ENCODE measurements at places on chromosomes 16 and 17.

DNA sequence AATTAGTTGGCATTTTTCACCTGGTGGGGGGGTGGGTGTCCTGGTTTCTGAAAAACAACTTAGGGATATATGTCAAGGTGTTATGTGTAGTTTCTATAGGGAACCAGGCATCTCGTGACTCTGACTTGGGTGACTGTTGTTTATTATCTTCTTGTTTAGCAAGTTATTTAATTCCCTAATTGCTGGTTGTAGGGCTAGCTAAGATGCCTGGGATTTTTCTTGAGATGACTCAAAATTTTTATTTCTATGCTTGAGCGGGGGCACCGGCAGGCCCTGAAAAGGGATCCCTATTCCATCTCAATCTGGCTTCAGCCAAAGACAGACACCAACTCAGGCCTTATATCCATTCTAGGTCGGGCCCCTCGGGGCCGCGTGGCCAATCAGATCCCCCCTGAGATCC is 3.2 kb downstream of the DPH1 start:
- DNase-seq = no peak

GRCh38 chr17:78430892-78431691 is 52.6 kb downstream of the PGS1 start:
- DNase-seq = no peak

- peak; percentile 67 for DNase-seq
Observed at GRCh38 chr17:4947411-4948165, 742 bp downstream of the PFN1 start.

DNA sequence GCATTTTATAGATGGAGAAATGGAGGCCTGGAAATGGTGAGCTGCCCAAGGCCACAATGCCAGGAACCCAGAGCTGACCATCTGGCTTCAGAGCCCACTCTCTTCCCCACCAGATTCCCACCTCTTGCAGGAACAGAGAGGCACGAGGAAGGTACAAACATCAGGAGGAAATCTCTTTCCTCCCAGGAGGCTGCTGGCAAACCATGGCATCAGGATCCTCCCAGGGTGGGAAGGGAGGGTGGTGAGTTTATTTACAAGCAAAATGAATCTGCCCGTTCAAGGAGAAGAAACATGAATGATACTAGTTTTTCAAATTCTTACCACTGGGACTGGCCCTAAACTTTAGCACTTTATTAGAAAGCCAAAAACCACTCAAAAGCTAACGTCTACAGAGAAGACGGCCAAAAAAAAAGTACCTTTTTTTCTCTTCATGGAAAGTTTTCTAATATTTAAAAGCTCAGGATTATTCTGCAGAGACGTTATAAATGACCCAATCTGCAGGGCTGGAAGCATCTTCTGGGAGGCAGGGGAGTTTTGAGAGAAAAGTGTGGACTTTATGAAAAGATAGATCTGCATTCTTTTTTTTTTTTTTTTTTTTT is 79.1 kb downstream of the NXN start:
- no peak for DNase-seq

- DNase-seq = no peak
Observed at GRCh38 chr16:85057212-85057889, 29.8 kb downstream of the KIAA0513 start.

DNA sequence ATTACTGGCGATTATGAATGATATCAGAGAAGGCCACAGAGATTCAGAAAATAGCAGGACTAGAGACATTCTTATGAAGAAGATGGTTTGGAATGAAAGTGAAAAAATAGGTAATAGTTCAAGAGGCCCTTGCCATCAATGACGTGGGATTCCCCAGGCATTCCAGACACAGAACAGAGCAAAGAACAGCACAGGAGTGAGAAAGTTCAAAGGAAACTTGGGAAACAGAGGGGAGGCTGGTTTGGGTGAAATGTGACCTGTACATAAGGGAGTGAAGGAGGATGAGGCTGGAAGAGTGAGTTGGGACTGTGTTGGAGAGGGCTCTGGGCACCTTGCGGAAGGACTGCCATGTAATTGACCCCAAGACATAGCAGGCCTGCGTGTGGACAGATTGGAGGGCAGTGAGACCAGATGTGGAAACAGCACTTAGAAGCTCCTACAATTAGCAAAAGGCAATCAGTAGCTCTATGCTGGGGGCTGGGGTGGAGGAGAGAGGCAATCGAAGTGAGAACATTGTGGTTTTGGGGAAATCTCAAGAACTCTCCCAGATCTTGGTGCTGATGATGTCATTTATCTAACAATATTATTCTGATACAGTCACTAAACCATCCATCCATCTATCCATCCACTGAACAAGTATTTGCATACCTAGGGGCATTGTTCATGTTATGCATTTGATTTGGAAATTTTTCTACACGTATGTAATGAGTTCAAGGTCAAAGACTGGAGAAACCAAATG is 365.3 kb upstream of the ZFHX3 start:
- no peak for DNase-seq

- DNase-seq = no peak
Observed at GRCh38 chr16:75267631-75268264, 16.3 kb upstream of the BCAR1 start.

DNA sequence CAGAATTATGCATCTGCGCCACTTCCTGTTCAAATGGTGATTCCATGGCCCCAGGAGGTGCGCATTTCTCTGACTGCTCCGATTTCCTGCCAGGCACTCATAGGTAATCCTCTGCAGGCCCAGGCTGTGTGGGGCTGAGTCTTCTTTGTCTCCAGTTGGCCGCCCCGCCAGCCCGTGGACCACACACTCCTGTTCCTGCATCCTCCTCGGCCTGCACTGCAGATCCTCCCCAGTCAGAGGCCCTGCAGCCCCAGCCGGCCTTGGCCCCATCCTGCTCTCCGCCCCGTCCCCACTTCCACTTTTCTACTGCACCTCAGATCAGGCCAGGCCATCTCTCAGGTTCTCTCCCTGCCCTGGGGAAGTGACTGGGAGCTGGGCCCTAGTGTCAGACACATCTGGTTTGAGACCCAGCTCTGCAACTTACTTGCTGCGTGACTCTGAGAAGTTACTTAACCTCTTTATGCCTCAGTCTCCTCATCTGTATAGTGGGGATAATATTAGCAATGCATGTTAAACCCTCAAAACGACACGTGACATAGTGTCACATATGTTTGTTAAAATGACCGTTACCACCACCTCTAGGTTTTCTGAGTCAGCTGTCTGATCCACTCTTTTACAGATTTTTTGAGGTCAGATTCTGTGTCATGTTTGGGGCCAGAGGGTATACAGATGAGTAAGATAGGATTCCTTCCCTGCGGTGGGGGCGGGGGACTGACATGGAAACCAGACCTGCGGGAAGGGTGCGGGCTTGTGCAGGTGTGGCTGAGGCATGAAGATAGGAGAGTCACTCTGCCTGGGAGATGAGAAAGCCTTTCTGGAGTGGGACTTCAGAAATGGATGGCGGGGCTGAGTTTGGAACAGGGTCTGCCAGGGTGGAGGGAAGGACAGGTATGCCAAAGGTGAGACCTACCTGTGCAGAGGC is 12.8 kb downstream of the RAB11FIP4 start:
- DNase-seq = no peak

GRCh38 chr17:62140836-62141235 is 75.8 kb upstream of the MED13 start:
- DNase-seq = no peak

GRCh38 chr16:88297178-88297720 is 85.5 kb upstream of the ZNF469 start:
- DNase-seq = no peak

GRCh38 chr17:59769887-59770286 is 62.4 kb downstream of the VMP1 start:
- no peak for DNase-seq

DNA sequence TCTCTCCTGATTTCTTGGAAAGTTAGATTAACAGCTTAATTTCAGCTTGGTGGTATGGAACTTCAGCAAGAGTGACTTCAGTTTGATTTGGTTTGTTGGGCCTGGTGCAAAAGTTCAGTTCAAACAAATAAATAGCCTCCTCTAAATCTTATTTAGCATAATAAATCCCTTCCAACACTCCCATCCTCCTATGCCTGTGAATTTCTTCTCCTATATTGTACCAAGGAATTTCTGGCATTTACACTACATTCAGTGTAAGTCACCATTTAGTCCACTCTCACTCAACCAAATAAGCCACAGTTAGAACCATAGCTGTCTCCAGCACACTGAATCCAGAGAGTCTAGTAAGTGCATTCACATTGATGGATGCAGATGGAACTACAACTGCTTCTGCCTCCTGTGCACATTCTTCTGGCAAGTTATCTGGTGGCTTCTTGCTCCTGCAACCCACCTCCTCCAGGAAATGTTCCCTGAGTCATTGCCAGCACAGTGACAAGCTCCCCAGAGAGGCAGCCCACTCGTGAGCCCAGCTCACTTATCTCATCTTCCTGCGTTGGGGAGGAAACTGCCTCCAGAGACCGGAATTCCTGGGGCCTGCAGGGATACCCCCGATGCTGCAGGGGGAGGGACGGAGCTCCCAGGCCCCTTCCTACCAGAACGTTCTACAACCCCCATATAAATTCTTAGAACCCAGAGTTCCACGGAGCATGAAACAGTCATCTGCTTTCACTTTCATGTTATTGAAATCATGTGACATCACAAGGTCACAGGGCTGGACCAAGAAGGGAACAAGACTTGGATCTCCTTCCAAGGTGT is 318.3 kb downstream of the PHKB start:
- DNase-seq = peak; percentile 11

DNA sequence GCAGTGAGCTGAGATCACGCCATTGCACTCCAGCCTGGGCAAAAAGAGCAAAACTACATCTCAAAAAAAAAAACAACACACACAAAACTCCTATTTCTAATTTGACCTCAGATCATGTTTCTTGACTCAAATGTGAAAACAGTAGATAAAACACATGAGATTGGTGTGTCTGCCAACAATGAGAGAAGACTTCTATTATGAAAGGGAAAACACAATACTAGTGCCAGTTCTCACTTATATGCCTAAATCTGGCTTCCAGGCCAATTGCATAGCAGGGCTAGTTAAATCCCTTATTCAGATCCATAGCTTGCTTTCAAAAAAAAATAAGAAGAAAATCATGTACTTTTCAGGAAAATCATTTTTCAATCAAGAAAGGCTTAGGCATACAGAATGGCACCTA is 39.4 kb downstream of the AP1G1 start:
- DNase-seq = no peak

GRCh38 chr17:43857957-43858600 is 11.1 kb downstream of the CD300LG start:
- DNase-seq = no peak

DNA sequence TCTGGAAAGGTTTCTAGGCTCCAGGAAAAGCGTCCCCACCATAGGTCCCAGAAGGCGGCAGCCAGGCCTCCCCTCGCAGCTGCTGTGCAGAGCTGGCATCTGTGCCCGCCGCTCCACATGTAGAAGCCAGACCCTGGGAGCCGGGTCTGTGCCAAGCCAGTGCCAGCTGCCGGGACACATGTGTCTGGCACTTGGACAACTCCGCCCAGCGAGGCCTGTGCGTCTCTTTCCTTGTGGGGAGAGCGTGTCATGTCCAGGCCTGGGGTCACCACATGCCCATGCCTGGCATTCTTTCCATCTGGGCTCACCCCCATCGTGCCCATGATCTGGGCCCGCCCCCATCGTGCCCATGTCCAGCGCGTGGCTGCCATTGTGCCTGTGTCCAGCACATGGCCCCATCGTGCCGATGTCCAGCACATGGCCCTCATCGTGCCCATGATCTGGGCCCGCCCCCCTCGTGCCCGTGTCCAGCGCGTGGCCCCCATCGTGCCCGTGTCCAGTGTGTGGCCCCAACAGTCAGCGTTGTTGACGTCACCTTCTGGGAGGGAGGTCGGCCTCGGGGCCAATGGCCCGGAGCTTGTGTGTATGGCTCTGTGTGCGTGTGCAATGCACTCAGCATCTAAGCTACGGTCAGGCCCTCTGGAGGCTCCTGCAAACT is 13.3 kb upstream of the ACSF3 start:
- no peak for DNase-seq

GRCh38 chr16:10895053-10895946 is 18.3 kb downstream of the CIITA start:
- no peak for DNase-seq

- DNase-seq = no peak
Observed at GRCh38 chr17:27621942-27622559, 8.9 kb upstream of the LGALS9 start.

GRCh38 chr17:45063198-45063597 is 2.1 kb downstream of the NMT1 start:
- DNase-seq = no peak

DNA sequence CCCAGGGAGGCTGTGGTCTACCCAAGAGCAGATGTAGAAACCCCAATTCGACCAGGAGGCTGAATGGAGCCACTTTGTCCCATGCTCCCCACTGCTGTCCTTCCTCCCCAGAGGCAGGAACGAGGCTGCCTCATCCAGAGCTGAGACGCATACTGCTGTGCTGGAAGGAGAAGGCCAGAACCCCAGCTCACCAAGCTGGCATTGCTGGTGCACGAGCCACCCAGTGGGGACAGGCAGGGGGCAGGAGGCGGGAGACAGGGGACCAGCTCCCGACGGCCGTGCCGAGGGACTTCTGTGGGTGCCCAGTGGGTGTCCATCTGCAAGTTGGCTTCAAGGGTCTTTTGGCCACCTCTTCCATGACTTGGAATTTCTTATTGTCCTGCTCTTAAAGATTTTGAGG is 66.6 kb downstream of the NTN1 start:
- no peak for DNase-seq

DNA sequence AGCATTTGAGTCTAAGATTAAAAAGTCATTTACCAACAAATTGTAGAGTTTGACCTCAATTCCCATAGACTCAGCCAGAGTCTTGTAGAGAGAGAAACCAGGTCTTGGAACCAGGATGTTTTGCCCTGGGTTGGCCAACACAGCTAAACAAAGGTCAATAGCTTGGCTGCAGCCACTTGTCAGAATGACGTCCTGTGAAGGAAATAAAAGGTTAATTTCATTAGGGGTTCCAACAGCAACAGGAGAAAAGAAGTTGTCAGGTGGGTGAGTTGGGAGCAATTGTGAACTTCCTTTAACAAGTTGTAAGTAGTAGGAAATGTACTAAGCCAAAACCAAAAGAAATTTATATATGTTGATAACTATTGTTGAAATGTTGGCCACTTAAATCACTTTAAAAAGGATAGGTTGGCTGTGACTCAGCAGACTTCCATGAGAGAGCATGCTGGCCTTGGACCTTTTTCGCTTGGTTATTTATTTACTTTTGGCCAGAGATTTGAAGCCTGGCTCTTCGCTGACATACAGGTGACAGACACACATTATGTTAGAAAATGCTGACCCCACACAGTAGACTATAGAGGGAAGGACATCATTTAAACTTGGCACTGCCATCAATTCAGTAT is 4.3 kb downstream of the TAT start:
- no peak for DNase-seq

GRCh38 chr16:76459111-76459510 is 181.9 kb downstream of the CNTNAP4 start:
- DNase-seq = no peak

- no peak for DNase-seq
Observed at GRCh38 chr17:54901230-54901822, 674 bp downstream of the TOM1L1 start.

- DNase-seq = no peak
Observed at GRCh38 chr16:23768581-23768980, 13.8 kb downstream of the CHP2 start.

- no peak for DNase-seq
Observed at GRCh38 chr16:55349867-55350266, 25.9 kb downstream of the IRX6 start.

All from stimulated activated CD8-positive, alpha-beta memory T cell treated with anti-CD3 and anti-CD28 coated beads, Interleukin-2, amount 100 ng/mL, for 48 hours (primary cell).